ENCODE measurements at places on chromosomes 4 and X.

- DNase-seq = no peak
Observed at GRCh38 chr4:48131736-48132135, 2.3 kb downstream of the TXK start.

GRCh38 chr4:22719218-22719617 is 26.5 kb downstream of the GBA3 start:
- no peak for DNase-seq

- no peak for DNase-seq
Observed at GRCh38 chr4:183142571-183143550, 43.8 kb downstream of the WWC2 start.

DNA sequence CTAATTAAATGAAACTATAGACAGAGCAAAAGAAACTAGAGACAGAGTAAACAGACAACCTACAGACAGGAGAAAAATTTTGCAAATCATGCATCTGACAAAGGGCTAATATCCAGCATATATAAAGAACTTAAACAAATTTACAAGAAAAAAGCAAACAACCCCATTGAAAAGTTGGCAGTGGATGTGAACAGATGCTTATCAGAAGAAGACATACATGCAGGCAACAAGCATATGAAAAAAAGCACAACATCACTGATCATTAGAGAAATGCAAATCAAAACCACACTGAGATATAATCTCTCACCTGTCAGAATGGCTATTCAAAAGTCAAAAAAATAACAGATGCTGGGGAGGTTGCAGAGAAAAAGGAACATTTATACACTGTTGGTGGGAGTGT is 14.8 kb downstream of the ZNF280C start:
- no peak for DNase-seq

GRCh38 chr4:16227462-16227868 is 1.2 kb upstream of the TAPT1 start:
- peak; percentile 6 for DNase-seq

DNA sequence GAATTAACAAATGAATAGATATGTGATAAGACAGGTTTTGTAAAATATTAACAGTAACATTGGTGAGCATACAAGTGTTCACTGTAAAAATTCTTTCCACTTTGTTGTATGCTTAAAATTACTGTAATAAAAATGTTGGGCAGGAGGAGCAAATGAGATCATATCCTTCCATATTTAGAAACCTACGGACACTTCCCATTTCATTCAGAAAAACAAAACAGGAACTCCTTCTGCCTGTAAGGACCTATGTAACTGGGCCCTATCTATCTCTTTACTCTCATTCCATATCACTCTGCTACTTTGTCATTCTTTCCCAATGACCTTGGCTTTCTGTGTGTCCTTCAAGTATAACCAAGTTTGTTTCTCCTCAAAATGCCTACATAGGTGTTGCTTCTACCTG is 53.7 kb upstream of the SLC39A8 start:
- DNase-seq = no peak

- no peak for DNase-seq
Observed at GRCh38 chr4:155529716-155530115, 136.9 kb upstream of the GUCY1A1 start.

- no peak for DNase-seq
Observed at GRCh38 chrX:100995469-100995868, 26.0 kb downstream of the ARL13A start.

DNA sequence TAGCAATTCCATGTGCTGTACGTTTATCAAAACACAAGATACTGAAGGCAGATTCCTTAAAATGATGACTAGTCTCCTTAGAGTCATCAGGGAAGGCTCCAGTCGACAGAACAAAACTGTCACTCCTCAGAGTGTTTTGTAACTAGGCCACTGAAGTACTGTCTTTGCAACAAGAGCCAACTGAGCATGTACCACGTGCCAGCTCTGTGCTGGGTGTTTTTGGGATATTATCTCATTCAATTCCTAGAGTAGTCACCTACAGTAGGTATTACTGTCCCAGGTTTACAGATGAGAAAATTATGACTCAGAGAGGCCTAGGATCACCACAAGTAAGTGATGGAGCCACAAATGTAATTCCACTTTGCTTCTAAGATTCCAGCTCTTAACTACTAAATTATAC is 18.3 kb upstream of the NUP54 start:
- no peak for DNase-seq

- no peak for DNase-seq
Observed at GRCh38 chrX:22060415-22061280, 28.5 kb downstream of the PHEX start.

- DNase-seq = no peak
Observed at GRCh38 chrX:7027071-7027470, 120.4 kb upstream of the STS start.

DNA sequence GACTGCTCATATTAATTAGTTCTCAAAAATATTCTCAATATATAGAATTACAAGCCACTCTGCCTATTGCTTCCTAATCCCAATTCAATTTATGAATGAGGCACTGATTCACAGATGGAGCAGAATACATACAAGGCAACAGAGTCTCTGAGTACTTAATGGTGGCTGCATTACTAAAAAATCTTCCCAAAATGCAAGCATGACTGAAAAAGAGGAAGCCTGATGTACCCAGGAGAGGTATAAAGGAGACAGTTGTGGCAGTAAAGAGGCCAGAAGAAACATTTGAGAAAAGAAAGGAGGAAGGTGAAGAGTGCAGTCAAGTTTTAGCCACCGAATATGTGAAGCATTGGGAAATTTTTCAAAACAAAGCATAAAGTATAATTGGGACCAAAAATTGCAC is 163.2 kb upstream of the INTU start:
- no peak for DNase-seq

DNA sequence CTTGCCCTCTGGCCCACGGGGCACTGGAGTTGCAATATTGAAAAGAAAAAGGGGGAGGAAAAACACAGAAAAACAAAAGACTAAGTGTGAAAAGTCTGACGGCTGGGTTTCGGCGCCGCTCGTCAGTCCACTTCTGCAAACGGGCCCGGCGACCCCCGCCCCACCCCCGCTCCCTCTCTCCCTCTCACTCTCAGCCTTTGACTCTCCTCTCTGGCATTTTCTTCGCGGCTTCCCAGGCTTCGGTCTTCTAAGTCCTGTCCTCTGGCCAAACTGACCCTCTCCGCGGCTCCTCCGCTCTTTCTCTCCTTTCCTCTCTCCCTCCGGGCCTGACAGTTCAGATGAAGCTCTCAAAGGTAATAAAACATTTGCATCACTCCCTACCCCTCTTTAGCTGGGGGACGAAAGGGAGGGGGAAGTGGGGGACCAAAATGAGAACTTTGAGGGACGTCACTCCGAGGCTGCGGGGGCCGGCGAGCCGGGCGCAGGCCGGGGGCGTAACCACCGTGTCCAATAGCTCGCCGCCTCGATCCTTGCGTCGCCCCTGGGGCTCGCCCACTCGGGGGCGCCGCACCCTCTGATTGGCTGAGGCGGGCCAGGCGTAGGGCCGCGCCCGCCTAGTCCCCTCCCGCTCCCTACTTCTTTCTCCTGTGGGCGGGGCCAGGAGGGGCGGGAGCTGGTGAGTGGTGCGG is at the start of gene NKX6-1:
TSS of gene NKX6-1 (minus strand) at position 358 of the 689 bp plus-strand sequence. CDS start 1,064 bp downstream, outside the sequence.
- no peak for DNase-seq

DNA sequence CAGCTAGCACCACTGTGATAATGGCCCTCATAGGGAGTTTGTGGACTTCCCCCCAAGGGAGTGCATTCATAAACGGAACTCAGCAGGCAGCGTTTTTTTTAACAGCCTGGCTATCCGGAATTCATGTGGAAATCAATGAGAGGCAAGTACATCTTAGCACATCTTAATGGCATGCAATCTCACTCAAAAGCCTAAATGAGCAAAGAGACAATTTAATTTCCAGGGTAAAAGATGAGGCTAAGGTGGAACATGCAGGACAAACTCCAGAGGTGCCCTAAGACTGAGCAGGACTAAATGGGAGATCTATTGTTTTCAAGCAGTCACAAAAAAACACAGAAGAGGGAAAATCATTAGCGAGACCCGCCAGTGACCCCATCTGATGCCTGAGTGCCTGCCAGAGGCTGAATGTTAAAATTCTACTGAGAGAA is 243.5 kb upstream of the KCNIP4 start:
- DNase-seq = no peak

GRCh38 chr4:29970626-29971025 is 749.5 kb upstream of the PCDH7 start:
- no peak for DNase-seq

DNA sequence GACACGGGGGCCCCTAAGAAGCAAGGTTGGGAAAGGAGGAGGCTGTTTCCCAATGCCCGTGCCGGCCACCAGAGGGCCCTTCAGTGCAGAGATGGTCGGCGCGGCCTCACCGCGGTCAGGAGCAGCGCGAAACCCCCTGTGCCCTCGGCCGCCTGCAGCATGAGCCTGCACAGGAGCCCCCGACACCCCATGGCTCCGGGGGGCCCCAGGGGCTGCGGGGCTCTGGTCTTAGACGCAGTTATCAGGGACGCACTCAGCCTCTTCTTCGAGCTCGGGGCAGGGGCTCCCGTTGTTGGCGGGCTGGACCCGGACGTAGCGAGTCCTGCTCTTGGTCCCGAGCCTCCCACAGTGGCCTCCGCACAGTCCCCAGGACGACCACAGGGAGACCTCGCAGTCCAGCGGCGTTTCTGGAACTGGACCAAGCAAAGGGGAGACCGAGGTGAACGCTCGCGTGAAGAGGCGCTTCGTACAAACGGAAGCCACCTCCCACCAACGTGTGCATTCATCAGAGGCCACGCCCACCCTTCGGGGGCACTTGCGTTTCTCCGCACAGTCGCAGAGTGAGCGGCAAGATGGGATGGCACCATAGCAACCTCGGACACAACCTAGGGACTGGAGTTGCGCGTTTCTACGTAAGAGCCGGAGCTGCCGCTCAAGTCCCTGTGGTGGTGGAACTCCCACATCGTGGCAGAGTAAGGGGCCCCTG is 5.0 kb downstream of the SPON2 start:
- peak; percentile 88 for DNase-seq

DNA sequence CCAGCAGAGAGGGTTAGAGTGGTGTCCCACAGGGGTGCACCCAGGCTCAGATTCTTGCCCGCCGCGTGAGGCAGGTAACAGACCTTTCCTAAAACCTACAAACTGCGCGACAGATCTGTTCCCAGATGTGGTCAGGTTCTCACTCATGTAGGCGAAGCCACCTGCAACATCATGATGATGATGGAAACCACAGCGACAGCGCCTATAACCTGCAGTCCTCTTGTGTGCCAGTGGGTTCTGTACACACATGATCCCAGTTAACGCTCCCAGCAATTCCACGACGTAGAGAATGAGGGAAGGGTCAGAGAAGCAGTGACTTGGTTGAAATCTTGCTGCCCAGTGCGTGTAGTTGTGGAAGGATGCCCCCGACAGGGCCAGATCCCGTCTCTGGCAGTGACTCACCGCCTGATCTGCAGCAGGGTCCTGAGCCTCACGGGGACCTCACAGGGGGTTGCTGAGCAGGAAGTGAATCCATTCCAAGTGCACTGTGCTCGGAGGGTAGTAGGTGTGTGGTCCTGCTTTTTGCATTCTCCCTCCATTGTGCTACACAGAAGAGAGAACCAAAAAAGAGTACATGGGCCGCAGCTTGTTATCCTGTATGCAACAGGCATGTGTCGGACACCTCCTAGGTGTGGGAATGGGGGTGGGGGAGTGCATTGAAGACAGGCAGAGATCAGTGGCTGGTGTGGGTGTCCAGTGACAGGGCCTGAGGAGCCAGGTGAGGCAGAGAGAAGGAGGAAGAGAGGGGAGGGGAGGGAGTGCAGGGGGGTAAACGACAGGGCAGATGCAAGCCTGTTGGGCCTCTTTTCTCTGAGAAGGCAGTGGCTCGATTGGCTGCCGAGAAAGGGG is 66.6 kb downstream of the MTMR1 start:
- DNase-seq = no peak

DNA sequence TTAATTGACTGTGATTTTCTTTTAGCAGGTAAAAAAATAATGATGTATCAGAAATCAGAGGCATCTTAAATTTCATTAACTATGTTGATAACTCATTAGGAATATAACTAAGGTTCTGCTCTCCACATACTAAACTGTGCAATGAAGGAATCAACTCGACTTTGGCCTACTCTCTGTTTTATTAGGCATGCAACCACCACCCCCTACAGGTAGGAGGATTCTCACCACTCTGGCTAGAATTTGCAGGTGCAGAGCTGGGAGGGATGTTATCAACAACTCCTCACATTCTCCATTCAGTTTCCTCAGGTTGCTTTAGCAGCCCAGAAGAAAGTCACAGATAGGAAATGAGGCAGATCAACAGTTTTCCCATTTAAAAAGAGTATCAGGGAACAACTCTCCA is 160.1 kb downstream of the COX18 start:
- DNase-seq = no peak

GRCh38 chr4:180640193-180640592 is 1603.0 kb upstream of the TENM3 start:
- DNase-seq = no peak

DNA sequence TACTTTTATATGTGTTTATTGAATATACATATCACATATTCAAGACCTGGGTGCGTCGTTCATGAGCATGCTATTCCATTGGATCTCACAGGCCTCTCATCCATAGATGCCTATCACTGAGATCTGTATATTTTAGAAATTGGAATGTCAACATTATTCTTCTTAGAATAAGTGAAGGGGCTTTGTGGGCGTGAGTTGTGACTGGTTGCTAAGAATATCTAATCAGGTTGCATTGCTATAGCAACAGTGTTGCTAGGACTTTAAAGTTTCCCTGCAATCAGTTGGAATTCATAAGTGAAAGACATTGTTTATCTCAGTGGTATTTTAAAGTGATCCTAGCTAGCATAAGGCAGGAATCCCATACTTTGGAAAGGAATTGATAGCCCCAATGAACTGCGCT is 36.7 kb upstream of the ANK2 start:
- no peak for DNase-seq

GRCh38 chr4:45741897-45742296 is 382.0 kb downstream of the GABRG1 start:
- no peak for DNase-seq

- no peak for DNase-seq
Observed at GRCh38 chr4:74625981-74626380, 168.3 kb downstream of the BTC start.

DNA sequence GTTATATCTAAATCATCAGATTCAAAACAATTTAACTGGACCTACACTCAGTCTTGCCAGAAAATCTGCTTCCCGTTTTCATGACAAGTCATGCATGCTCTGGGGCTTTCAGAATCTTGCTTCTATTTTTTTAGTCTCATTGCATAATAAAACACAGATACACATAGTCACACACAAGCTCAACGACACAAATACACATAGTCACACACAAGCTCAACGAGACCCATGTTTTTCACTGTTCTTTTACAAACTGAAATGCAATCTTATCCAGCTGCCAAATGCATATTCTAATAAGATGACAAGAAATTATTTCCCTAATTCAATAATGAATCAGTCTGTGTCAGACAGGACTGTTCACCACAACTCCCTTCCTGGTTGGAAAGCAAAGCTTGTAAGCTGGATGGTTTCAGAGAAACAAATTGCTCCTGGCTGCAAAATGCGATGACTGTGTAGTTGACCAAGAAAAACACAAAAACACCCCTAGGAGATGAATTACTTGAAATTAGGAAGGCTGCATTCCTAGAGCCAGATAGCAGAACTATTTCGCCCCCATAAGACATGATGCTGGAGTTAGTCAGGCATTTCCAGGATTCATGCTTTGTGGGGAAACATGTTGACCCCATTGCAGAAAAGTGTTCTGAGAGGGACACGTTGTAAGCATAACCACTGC is 208.7 kb downstream of the CHIC2 start:
- no peak for DNase-seq

GRCh38 chr4:2286904-2287593 is 25.1 kb upstream of the MXD4 start:
- no peak for DNase-seq

- no peak for DNase-seq
Observed at GRCh38 chr4:54440394-54441136, 211.5 kb downstream of the PDGFRA start.

- no peak for DNase-seq
Observed at GRCh38 chrX:47643926-47644325, 6.4 kb downstream of the ELK1 start.

- DNase-seq = no peak
Observed at GRCh38 chr4:104756837-104757236, 262.1 kb upstream of the CXXC4 start.
